ENCODE measurements at places on chromosomes 3 and 15.

- DNase-seq = no peak
Measured at GRCh38 chr3:132399054-132399929, 18.0 kb upstream of the DNAJC13 start.

GRCh38 chr3:82229397-82229796 lies 468.0 kb upstream of the GBE1 start:
- DNase-seq = no peak

DNA sequence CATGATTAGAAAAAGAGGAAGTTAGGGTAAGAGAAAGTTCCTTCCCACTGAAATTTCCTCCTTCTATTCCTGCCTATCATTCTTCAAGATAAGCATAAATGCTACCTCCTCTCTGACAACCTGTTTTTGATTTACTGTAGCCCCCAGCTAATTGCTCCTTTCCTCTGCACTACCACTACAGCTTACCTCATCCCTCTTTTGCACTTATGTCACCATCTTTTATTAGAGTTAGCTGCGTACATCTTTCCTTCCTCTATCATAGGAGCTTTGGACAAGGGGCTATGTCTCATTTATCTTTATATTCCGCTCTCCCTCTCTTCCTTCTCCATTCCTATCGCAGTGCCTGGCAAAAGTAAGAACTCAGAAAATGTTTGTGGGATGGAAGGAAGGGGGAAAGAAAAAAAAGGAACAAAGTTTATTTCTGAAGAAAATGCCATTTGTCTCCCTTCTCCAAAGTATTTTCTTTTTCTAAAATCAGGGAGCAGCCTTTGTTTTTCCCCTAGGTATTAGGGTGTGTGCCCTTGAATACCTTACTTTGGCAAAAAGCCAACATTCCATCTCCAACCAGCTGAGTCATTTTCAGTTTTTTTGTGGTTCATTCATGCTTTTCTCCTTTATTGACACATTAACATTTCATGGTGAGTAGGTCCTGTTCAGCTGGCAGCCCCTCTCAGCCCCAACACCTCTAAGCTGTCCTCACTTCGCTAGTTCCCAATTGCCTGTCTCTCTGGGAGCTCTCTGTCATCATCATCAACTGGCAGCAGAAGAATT lies 87.6 kb upstream of the SOX2 start:
- no peak for DNase-seq

DNA sequence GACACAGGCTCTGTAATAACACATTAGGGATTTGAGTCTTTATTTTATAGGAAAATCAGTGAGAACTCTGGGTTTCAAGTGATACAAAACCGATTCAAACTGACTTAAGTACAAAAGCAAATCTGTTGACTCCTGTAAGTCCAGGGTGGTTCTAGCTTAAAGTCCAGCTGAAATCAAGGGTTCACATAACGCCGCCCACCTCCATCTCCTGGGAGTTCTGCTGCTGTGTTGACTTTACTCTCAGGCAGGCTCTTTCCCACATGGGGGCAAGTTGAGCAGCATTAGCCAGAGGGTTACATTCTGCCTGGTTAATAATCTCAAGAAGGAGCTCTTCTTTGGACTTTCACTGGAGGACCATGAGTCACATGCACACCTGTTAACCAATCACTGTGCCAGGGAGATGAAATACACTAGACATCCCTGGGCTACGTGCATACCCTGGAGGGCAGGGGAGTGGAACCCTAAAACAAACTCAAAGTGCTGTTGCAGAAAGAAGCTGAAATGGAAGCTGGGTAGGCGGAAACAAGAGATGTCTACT lies 9.7 kb upstream of the RNF7 start:
- no peak for DNase-seq
